Left cardiac atrium (tissue), 4 donors: ENCODE measurements at places on chromosomes 7 and 10. TPM values are rescaled to one million over a fixed set of nuclear protein-coding genes. Genes with fewer than 3 reads are reported as not detected.

The FKBP9 gene
- 116 TPM for total RNA-seq

The PKD1L1 gene
- total RNA-seq = 1.8 TPM

The CCDC146 gene
- total RNA-seq = 4.7 TPM

The DGKB gene
- 1.9 TPM for total RNA-seq

The PDE6C gene
- not detected for total RNA-seq

The TSPAN33 gene
- 10.9 TPM for total RNA-seq

The GPC2 gene
- total RNA-seq = 0.58 TPM

The SPDYE2B gene
- total RNA-seq = not detected

The RBP4 gene
- 165 TPM for total RNA-seq

The KCNH2 gene
- total RNA-seq = 59.1 TPM

The TMEM229A gene
- total RNA-seq = 0.71 TPM

The VGF gene
- not detected for total RNA-seq

The DNA2 gene
- total RNA-seq = 3.3 TPM

The TLX1 gene
- 0.21 TPM for total RNA-seq

- DNase-seq = no peak
These were observed 275.4 kb downstream of the ZEB1 start for GRCh38 chr10:31594347-31594873.

DNA sequence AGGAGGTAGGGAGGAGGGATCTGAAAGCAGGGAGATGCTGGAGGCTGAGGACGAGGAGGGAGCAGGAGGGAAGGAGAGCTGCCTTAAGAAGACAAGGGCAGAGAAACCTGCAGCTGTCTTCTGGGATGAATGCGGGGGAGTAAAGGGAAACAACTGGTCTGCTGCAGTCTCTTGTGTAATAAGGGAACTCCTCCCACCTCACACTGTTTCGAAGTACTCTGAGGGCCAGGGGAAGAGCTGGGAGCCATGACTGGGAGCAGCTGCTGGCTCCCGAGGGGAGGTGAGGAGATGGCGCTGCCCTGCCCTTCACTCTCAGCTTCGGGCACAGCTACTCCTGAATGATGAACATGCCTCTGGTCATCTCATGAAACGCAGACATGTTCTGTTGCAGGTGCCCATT, 65.1 kb downstream of the CLEC2L start:
- DNase-seq = no peak

GRCh38 chr10:44731283-44731682, 179.9 kb upstream of the TMEM72 start:
- no peak for DNase-seq

- DNase-seq = no peak
These were observed 251.1 kb downstream of the IPMK start for GRCh38 chr10:58016614-58017013.

DNA sequence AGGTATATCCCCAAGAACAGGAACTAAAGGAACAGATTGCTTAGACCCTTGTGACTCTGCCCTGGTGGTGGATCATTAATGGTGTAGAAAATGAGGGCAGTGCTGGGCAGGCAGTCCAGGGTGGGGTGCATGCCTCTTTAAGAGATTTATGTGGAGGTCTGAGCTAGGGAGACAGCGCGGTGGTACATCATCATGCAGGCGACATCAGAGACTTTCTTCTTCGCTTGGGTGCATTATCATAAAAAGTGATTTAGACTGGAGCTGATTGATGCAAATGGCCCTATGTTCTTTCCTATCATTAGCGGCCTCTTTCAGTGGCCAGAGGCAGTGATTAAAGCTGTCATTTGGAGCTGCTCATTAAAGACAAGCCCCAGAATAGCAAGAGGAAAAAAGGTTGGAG, 519.1 kb upstream of the GALNT17 start:
- no peak for DNase-seq

- DNase-seq = no peak
These were observed 1.0 kb downstream of the CPED1 start for GRCh38 chr7:120989257-120990220.

DNA sequence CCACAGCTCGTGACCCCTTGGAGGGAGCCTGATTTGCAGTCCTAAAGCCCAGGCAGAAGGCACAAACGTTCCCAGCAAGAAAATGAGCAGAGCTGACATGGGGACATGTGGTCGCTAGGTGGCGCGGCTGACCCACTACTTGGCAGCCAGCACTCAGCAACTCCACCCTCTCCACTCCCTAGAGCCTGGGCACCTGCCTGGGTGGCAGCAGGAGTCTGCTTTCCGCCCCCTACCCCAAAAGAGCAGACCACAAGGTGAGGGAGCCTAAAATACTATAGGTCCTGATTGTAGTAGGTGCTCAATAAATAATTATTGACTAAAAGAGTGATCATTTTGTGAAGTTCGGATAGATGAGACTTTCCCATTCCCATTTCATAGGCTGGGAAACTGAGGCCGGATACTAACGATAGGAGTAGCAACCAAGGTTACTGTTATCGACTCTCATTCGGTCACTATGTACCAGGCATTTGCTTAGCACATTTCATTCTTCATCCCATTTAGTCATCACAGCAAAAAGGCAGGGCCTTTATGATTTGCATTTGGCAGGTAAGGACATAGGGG, 57.4 kb downstream of the NEUROG3 start:
- DNase-seq = peak; percentile 74

GRCh38 chr7:91226411-91226810, 37.8 kb upstream of the FZD1 start:
- DNase-seq = no peak

- DNase-seq = no peak
These were observed 138.9 kb downstream of the PKD1L1 start for GRCh38 chr7:47809387-47809786.

DNA sequence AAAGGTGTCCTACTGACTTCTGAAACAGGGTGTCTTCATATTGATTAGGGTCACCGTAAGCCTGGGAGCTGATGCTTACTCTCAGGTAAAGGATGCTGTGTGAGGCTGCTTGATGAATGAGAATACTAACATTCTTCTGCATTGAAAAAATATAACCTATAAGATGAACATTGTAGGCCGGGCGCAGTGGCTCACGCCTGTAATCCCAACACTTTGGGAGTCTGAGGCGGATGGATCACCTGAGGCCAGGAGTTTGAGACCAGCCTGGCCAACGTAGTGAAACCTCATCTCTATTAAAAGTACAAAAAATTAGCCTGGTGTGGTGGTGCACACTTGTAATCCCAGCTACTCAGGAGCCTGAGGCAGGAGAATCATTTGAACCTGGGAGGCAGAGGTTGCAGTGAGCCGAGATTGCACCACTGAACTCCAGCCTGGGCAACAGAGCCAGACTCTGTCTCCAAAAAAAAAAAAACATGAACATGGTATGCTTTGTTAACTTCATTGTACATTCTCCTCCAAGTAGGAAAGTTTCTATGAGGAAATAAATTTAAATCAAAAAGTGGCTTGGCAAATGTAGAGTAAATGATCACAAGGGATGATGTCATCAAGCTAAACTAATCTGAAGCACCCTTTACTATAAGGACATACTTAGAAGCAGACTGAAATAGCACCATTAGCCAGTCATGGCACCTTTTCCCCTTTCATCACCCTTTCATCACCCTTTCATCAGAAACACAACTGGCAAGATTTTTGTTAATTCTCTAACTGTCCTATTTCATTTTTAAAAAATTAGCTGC, 1.5 kb upstream of the BRAF start:
- DNase-seq = no peak

GRCh38 chr7:151392002-151392401, 17.8 kb downstream of the WDR86 start:
- DNase-seq = no peak

GRCh38 chr7:107610323-107610722, 30.3 kb downstream of the BCAP29 start:
- DNase-seq = no peak

- no peak for DNase-seq
These were observed 554.9 kb downstream of the HTR7 start for GRCh38 chr10:90302758-90303481.

- no peak for DNase-seq
These were observed 101.2 kb upstream of the ANLN start for GRCh38 chr7:36288501-36288900.

GRCh38 chr10:77636282-77636966, 1.2 kb downstream of the KCNMA1 start:
- no peak for DNase-seq

- no peak for DNase-seq
These were observed 133.8 kb upstream of the UNC5B start for GRCh38 chr10:71078454-71079145.

DNA sequence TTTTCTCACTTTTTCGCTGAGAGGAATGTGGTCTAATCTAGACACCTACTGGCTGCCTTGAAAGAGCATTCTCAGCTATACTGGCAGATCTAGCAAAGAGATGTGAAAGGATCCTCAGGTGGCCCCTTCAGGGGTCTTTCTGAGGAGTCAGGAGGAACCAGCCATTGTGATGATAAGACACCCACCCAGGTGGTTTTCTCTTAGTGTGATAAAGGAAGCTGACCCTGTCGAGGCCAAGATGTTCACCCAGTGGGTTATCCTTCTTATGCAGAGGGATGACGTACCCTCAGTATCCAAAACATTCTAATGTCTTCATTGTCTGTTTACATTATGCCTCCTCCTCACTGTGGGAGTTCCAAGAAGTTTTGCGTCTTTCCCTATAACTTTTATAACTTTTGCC, 98.3 kb upstream of the LRGUK start:
- no peak for DNase-seq

DNA sequence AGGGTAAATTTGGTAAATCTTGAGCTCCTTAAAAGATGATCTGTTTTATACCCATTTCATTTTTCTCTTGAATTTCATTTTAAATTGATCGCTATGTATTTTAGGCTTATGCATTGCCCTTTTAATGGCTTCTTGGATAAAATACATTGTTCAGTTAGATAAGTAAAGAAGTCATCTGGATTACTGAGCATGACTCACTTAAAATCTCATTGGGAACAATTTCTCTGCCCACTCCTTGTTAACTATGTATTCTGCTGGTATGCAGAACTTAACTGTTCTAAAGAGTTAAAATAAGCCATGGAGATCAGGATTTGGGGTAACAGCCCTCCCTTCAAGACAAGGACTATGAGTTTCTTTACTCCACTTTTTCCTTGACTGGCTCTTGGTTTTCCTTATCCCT, 134.2 kb downstream of the SND1 start:
- no peak for DNase-seq

- no peak for DNase-seq
These were observed 93.7 kb downstream of the SEMA3A start for GRCh38 chr7:84100866-84101265.

DNA sequence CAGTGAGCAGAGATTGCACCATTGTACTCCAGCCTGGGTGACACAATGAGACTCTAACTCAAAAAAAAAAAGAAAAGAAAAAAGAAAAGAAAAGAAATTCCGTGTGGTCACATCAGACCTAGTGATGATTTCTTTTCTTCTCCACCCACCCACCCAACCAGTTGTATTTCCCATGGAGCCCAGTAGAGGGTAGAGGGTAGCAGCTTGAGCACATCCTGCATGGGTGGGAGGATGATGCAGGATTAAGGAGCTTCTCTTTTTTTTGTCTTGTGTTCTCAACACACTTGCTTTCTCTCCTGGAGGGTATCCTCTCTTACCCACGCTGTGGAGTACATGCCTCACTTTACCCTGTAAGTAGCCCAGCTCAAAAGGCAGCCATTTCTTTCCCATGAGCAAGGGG, 118.6 kb upstream of the CARD11 start:
- no peak for DNase-seq

- no peak for DNase-seq
These were observed 7.0 kb downstream of the CALHM3 start for GRCh38 chr10:103472005-103472404.

DNA sequence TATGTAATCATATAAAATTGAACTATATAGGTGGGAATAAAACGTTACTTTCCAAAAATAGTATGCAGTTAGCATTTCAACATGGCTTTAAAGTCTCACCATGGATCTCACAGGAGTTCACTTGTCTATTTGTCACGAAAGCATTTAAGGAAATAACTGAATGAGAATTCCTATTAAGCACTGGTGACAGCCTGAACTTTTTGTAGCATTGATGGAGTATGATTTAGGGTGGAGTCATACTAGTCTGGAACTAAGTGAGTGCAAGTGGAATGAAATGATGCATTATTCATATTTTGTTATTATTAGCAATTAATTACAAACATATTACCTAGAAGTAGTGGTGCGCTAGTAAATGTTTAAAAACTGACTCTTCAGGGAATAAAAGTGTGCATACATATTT, 26.0 kb upstream of the HIBADH start:
- DNase-seq = no peak

GRCh38 chr7:70577078-70577477, 554.9 kb upstream of the GALNT17 start:
- no peak for DNase-seq

- no peak for DNase-seq
These were observed 24.8 kb downstream of the CCSER2 start for GRCh38 chr10:84353052-84353803.

DNA sequence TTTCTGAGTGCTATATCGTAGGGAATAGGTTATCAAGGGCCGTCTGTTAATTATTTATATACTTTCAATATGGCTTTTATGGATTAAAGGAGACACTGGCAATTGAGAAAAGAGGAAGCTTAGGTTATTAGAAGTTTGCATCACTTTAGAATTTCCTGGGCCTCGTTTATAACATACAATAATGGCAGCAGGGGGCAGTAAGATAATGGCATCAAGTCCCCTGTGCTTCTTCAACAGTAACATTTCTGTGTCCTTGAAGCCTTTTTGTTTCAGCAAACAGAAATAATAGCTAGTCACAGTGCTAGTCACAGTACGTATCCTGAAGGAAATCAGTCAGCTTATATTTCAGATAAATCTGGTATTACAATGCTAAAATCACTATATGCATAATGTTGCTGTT, 41.9 kb downstream of the SPAM1 start:
- no peak for DNase-seq

GRCh38 chr7:94907811-94908322, 473 bp downstream of the PPP1R9A start:
- no peak for DNase-seq

DNA sequence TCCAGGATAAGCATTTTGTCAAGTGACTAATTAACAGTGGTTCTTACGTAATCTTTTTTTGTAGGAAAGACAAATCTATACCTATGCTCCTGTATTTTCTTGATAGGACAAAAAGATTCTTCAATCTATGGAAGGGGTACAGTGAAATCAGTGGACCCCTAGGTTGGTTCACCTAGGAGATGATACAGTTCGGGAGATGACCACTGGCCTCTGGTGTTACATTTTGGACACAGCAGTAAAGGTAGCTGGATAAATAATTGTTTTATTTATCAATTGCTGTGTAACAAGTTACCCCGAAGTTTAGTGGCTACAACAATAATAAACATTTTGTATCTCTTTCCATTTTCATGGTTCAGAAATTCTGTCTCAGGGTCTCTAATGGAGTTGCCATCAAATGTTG, 288.2 kb upstream of the MAGI2 start:
- no peak for DNase-seq

DNA sequence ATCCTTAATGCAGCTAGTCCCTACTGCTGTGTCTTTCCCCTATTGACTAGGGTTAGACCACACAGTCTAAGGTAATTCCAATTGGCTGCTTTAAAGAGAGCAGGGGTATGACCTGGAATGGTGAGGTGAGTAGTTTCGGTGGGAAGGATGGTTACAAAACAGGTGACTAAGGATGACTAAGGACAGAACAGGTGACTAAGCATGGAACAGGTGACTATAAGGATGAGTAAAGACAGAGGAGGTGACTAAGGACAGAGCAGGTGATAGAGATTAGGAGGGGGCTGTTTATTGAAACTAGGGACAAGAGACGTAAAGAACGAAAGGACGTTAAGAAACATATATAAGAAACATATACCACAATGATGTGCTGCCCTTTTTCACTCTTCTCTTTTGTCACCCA, 145.1 kb upstream of the TMEM106B start:
- DNase-seq = no peak

- DNase-seq = no peak
These were observed 31.7 kb upstream of the PPIF start for GRCh38 chr10:79315602-79315920.
